Lung microvascular endothelial cell (primary cell): ENCODE measurements at places on chromosomes 3 and 15. TPM values are rescaled to one million over a fixed set of nuclear protein-coding genes. Genes with fewer than 3 reads are reported as not detected.

Gene SYNM
- 43.4 and 62.7 TPM in 2 replicates for total RNA-seq

- no peak for DNase-seq
Observed at GRCh38 chr3:70112751-70113150, 113.2 kb downstream of the SAMMSON start.

GRCh38 chr3:183817639-183818038 lies 7.7 kb downstream of the MAP6D1 start:
- DNase-seq = no peak

DNA sequence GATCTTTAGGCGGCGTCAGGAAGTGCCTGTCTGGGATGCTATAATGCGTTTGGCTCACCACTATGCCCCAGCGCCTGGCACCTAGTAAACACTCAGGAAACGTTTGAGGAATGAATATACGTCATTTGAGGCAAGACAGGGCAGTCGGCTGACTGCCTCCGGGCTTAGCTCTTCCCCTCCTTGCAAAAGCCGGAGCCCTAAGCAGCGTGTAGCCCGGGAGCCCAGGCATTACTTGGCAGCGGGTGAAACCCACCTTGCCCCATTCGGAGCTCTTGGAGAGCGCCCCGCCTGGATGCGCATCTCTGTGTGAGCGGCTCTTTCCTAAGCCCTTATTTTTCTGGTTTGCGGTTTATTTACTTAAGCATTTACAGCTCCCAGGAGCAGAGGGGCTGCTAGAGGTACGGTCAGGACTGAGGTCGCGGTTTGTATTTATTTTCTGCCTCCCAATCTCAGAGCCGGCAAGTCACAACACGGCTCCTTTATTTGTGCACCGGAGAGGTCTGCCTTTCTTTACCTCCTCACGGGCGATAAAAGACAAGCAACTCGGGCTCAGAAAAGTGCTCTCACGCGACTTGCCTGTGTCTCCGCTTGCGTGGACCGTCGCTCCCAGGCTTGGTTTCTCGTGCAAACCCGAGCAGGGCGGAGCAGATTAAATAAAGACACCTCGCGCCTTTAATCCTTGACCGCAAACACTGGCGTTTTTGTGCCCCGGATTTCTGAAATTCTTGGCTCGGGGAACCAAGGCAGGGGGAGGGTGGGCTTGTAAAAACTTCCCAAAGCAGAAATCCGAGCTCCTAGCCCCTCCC lies 737 bp upstream of the ITPR1 start:
- peak; percentile 70 for DNase-seq

- no peak for DNase-seq
Observed at GRCh38 chr3:105351821-105352220, 14.9 kb upstream of the ALCAM start.

DNA sequence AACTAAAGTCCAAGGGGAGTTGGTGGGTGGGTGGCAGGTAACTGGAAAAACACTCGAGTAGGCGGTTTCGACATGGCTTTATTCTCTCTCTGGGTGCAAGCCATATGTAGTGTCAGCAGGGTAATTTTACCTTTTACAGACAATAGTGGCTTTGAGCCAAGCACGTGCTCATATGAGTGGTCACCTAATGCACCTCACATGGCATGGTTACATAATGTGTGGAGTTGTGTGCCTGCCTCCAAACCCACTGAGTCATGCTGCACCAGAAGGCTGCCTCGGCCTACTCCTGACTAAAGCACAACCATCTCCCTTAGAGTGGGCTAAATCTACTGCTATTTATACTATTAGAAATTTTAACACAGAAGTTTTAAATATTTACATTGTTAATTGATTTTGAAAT lies 16.5 kb downstream of the CCRL2 start:
- DNase-seq = peak; percentile 65

DNA sequence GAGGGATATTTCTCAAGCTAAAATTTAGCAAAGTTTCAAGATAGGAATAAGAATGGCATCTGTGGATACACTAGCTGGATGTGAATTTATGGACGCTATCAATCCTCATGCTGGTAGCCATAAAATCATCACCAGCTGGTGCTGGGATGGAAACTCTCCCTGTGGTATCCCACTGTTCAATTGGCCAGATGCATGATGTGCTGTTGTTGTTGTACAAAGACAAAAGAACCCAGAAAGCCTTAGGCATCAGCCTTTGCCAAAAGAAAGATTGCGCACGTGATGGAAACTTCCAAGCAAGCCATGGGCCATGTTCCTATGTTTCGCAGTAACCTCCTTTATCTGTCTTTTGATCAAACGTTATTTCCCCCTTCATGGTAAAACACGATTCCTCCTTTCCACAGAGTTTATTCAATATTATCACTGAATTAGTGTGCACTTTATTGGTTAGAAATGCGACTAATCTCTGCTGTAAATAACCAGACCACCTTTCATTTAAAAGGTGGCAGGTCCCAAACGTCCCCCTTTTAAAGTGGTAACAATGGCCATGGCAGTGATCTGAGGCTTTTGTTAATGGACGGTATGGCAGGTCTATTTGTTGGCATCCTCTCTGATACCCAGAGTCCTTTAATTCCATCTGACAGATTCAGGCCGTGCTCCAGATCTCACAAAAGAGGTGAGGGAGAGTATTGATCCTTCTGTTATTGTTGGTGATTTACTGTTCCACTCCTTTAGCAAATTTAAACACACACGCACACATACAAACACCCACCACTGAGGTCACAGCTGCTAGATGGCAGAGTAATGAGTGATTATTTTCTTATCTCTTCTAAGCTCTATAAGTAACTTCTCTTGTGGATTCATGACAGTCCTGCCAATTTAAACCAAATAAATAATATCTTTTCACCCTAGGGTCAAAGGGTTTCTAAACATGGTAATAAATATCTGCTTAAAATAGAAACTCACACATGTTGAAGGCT lies 291.2 kb upstream of the KCNMB2 start:
- no peak for DNase-seq
